ENCODE measurements at places on chromosomes 12 and 14.

GRCh38 chr14:63493246-63493645, 49.9 kb downstream of the PPP2R5E start:
- DNase-seq, result peak; percentile 32

DNA sequence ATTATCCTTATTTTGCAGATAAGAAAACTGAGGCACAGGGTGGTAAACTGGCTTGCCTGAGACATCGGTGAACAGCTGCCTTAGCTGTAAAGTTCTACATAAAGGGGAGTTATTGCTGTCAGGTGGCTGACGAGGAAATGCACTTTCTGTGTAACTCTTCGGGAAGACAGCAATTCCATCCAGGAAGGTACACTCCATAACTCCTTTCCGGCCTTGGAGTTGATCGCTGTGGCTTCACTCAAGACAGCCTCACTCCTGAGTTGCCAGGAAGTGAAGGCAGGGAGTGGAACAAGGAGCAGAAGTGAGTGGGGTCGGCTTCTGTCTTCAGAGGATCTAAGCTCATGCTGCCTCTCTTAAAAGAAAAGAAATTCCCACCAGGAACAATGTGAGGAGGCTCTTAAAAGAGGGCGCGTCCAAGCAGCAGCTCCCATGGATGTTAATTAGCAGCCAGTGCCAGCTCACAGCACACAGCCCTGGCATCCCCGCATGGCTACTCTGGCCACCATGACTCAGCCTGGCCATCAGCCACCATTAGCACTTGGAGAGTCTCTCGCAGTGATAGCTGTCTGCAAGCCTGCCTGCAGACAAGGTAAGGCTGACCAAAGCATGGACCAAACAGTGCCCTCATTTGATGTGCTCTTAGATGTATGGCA, 60.3 kb downstream of the NUAK1 start:
- DNase-seq, result peak; percentile 95

DNA sequence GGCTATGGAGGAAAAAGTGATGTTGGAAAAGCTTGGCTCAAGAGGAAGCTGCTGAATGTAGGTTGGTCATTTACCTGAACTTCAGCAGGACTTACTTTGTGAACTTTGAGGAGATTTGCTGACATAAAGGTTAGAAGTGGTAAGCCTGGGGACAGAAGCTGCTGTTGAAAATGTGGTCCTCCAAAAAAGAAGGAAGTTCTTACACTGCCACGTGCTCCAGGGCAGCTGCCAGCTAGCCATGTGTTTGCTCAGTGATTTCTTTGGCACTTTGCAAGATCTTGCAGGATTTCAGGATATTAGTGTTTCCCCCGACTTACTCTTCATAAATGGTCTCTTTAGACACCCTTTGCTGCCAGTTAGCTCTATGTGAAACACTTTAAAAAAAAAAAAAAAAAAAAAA, 14.8 kb upstream of the DYRK2 start:
- no peak for DNase-seq

DNA sequence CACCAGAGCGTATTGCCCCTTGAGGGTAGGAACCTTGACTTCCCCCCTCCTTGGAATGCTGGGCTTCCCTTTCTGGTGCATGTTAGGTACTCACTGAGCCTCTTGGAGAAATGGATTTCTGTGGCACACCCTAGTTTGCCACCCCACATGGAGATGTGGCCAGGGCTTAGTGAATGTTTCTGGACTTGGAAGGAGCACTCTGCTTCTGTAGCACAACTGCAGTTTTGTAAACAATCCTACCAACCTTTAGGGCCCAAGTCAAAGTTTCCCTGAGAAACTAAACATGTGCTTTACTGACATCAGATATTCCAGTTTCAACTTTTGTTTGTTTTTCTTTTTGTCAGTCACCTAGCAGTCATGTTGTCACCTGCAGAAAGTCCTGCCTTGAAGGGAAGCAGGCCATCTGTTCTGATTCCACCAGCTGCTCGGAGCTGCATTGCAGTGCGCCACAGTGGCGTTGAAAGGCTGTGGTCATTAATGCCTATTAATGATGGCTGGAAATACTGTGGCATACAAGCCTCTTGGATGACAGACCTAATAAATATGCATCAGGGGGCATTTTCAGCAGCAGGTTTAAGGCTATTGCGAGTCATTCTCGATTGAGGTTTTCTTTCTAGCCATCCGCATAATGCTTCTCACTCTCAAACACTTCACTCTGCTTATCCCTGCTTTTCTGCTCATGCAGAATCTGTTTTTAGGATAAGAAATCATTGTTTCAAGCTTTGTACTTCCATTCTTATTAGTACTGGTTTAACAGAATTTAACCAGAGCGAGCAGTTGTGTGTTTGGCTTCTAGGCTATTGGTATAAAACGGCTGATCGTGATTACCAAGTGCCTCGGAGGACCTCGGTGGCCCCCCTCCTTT, 7.8 kb downstream of the PELI2 start:
- peak; percentile 27 for DNase-seq

DNA sequence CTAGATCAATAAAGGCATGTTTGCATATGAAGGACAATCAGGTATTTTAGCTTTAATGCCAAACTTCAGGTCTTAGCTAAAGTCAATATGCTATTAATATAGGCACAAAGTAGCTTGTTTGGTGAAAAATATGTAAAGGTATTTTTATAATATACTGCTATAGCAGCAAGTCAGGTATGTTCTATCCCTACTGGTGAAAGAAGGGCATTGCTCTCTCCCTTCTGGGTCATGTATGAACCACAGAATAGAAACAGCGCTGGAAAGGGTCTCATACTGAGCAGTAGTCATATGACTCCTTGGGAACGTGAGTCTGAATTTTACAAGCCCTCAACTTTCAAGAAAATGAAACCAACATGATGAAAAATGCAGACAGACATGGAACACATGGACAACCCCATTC, 314.6 kb downstream of the GRIN2B start:
- DNase-seq, result no peak

- no peak for DNase-seq
Observed at GRCh38 chr14:96064866-96065265, 25.7 kb downstream of the C14orf132 start.

GRCh38 chr14:103137689-103138300, 14.5 kb downstream of the TNFAIP2 start:
- no peak for DNase-seq

DNA sequence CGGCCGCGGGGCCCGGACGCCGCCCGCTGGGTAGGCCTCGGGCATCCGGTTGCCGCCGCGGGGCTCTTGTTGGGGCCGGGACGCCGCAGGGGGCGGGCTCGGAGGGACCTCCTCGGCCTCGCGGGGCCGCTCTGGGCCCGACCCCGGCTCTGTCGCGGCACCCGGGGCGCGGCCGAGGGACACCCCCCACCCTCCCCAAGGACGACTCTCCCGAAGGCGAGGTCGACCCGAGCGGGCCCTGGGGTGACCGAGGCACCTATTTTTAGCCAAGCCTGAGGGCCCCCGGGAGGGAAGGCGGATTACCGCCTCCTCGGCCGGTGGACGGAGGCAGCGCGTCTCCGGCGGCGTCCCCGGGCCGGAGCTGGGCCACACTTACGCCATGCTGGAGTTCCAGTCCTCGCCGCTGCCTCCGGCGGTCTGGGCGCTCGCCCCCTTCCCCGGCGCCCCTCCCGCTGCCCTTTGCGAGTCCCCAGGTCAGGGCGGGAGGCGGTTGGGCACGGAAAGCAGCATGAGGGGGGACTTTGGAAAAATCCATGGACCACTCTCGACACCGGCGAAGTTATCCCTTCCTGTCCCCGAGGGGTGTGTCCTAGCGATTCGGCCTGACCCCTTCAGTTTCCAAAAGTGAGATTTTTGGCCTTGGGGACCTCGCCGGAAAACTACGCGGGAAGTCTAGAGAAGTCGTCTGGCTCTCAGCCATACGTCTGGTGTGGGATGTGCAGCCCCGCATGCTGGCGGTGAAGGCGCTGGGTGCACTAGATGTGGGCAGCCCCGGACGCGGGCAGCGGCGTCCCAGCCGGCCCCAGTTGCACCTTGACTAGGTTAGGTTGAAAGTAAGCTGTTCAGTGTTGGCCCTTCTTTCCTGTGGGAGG, 699 bp downstream of the KTN1 start:
- DNase-seq, result peak; percentile 61

GRCh38 chr14:58138714-58139482, 13.1 kb downstream of the ARMH4 start:
- no peak for DNase-seq

GRCh38 chr12:7293670-7294069, 10.2 kb upstream of the ACSM4 start:
- DNase-seq, result no peak

DNA sequence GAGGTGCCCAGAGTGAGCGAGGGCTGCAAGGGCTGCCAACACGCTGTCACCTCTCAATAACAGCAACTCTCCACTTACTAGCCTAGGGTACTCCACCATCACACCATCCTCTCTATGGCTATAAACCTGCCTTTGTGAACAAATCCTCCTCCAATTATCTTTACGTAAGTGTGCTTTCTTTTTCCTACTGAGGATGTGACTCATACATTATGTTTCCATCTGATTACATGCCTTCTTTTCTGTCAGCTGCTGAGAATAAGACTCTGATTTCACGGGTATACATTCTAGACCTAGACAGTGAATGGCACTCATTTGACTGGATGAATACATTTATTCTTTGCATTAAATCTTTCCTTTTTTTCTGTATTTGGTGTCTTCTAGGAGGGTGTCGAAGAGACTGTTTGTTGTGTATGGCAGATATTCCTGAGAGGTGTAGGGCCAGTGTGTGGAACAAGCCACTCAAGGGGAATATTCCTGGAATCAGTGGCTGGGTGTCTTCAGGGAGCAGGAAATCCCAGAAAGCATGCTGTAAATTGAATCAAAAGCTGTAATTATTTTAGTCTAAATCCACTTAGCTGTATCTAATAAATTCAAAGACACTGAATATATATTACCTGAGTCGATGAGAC, 327.3 kb upstream of the TMTC1 start:
- DNase-seq, result peak; percentile 68

DNA sequence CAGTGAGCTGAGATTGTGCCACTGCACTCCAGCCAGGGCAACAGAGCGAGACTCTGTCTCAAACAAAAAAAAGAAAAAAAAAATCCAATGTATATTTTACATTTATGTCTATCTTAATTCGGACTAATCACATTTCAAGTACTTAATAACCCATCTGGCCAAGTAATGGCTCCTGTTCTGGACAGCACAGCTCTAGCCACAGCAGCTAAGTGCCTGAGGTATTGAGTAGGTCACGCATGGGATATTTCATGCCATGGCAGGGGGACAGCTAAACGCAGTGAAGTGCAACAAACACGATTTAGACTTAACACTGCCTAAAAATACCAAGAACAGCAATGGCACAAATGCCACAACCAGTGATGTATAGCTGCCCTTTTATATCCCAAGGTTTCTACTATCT, 8.0 kb downstream of the BAZ1A start:
- no peak for DNase-seq

DNA sequence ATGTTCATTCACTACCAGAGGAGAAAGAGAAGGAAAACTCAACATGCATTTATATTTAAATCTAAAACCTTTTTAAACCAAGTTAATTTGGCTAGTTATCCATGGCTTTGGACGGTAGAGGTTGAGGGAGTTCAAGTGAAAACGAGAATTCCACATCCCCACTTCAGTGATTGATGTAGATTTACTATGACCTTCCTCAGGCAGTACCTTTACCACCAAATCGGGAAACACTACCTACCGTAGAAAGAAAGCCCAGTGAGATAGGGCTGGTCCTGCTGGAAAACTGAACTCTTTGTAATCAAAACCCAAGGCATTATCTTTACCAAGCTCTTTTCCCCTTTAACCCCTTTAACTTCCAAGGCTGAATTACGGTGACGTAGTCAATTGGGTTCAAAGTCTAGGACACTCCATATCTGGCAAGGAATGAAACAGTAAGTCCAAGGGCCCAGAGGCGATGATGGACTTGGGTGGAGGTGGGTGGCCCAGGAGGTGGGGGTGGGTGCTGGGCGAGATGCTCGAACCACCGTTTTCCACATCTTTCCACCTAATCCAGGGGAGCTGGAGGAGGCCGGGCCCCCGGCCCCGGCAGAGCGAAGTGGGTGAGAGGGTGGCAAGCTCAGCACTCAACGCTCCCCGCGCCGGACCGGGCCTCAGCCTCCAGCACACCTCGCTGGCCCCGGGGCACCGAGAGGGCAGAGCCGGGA, 618 bp downstream of the SEC23A start:
- DNase-seq, result peak; percentile 60

- DNase-seq, result peak; percentile 26
Observed at GRCh38 chr12:108282676-108283075, 56.4 kb downstream of the CMKLR1 start.

GRCh38 chr14:71686677-71687076, 245.6 kb upstream of the RGS6 start:
- DNase-seq, result peak; percentile 36

DNA sequence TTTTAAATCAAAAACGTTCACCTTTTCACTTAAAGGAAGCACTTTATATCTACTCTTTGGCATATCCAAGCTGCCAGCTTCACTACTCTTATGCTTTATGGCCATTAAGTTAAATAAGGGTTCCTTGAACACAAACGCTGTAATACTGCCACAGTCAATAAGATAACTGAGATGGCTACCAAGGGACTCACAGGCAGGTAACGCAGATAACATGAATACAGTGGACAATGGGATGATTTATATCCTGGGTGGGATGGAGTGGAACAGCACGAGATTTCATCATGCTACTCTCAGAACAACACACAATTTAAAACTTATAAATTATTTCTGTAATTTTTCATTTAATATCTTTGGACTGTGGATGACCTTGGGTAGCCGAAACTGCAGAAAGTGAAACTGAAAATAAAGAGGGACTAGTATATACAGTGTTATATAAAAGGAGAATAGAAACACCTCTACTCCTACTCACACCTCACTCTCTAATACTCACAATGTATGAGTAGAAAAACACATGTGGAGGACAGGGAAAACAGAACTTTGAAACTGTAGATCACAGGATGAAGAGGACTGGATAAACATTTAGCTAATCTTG, 367.3 kb downstream of the C12orf50 start:
- peak; percentile 31 for DNase-seq

DNA sequence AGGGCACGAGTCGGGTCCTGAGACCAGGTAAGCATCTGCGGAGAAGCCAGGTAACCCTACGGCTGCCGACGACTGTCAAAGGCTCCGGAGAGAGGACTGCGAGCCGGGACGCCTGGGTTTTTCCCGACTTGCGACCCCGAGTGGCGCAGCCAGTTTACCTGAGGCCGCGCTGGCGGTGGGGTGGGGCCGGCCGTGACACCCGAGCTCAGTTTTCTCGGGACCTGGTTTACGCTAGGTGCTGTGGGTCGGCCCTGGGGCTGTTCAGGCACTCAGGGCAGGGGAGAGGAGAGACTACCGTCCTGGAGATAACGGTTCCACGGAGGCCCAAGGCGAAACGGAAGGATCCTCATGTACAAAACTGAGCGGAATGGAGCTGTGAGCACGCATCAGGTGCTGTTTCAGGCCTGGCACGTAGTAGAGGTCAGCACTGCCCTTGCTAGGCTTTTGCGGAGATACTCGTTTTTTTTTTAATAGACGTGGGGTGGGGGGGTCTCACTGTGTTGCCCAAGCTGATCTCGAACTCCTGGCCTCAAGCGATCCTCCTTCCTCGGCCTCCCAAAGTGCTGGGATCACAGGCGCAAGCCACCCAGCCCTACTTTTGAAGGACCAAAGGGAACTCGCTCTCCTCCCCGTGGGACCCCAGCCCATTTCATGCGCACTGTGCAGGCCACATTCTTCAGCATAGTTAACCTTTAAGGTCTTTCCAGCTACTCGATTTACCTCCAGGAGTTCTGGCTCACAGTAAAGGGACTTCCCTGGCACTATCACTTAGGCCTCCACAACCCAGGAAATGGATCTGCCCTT, 471 bp downstream of the MTRFR start:
- peak; percentile 30 for DNase-seq

- DNase-seq, result no peak
Observed at GRCh38 chr12:46659032-46659650, 166.7 kb downstream of the SLC38A4 start.

- no peak for DNase-seq
Observed at GRCh38 chr14:96263347-96264199, 7.6 kb downstream of the BDKRB1 start.

Measured in M059J (cell line).